ENCODE measurements at places on chromosomes 3 and 15.

DNA sequence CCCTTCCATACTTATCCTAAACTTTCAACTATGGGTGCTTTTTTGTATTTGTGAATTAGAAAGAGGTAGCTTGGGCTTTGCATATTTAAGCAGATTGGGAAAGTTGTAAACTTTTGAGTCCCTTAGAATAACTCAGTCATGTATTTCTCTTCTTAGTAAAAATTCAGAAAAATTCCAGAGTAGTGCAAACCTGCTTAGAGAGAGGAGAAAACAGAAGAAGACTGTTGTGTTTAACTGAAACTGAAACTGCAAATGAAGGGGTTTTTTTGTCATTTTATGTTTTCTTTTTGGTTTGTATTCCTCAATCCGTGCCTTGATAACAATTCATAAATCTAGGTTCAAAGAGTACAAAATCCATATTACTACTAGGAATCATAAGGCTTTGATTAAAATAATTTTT is 31.3 kb downstream of the CD200 start:
- no peak for DNase-seq

DNA sequence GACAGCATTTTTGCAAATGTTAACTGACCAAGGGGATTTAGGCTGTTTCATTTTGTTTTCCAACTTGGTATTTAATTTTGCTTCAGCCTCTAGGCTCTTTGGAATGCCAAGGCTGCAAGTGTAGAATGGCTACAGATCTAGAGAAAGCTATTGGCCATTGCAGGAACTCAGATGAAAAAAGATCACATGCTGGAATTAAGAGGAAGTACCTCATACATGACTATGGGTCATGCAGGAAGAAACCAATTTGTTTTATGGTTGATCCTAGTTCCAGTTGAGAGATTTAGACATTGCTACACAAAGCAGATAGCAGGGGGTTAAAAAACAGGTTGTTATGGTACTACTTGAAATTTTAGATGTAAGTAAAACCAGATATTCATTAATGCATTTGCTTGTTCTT is 12.7 kb upstream of the CLDN16 start:
- DNase-seq = no peak

- DNase-seq = no peak
Measured at GRCh38 chr3:11201251-11202019, 47.1 kb downstream of the HRH1 start.

GRCh38 chr3:52805270-52806039 is 10.9 kb downstream of the ITIH3 start:
- no peak for DNase-seq

DNA sequence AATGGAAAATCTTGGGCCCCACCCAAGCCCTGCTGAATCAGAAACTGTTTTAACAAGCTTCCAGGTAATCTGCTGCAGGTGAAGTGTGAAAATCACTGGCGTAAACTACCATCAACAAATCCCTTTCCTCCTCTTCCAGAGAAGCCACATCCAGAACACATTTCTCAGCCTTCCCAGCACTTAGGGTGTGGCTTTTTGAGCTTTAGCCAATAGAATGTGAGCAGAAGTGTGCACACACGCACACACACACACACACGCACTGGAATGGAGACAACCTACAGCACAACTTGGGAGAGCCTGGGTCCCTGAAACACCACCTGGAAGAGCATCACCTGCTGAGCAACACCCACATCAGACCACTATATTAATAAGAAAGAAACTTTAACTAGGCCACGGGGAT is 98.6 kb downstream of the OSBPL10 start:
- no peak for DNase-seq

DNA sequence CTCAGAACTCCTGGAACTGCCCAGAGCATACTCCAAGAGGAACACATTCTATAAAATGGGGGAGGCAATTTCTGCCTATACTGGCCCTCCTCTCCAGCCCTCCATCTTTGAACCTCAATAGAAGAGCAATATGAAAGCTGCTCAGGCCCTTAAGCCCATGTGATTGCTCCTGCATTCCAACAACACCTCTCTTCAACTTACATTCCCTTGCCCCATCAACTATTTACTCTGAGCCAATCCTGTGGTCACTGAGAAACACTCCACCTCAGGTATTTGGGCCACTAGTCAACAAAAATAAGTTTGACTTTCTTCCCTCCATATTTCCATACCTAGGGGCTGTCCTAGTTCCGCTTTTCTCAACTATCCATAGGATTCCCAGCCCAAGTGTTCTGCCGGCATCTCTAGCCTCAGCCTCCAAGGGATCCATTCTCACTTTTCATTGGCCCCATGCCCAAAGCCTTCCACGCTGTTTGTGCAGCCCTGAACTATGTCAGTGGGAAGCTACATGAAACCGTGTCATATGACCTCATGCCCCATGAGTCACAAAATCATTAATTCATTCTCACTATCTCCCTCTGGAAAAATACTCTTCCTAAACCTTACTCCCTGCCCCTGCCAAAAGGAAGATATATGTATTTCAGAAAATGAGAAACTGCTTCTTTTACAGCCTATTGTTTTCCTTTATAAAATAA is 61.6 kb downstream of the GJD2 start:
- no peak for DNase-seq

DNA sequence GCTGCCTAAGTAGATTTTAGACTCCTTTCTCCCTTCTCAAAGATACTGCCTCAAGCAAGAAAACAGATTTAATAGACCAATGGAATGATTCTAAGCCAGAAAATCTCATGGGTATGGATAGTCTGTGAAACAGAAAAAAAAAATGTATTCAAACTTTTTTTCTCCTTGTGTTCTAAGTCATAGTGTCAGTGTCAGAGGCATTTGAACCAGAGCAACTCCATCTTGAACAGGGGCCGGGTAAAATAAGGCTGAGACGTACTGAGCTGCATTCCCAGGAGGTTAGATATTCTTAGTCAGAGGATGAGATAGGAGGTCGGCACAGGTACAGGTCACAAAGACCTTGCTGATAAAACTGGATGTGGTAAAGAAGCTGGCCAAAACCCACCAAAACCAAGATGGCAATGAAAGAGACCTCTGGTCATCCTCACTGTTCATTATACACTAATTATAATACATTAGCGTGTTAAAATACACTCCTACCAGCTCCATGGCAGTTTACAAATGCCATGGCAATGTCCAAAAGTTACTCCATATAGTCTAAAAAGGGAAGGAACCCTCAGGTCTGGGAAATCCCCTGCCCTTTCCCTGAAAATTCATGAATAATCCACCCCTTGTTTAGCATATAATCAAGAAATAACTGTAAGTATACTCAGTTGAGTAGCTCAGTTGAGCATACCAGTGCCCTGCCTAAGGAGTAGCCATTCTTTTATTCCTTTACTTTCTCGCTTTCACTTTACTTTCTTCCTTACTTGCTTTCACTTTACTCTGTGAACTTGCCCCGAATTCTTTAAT is 72.8 kb upstream of the GOLGA8B start:
- no peak for DNase-seq

DNA sequence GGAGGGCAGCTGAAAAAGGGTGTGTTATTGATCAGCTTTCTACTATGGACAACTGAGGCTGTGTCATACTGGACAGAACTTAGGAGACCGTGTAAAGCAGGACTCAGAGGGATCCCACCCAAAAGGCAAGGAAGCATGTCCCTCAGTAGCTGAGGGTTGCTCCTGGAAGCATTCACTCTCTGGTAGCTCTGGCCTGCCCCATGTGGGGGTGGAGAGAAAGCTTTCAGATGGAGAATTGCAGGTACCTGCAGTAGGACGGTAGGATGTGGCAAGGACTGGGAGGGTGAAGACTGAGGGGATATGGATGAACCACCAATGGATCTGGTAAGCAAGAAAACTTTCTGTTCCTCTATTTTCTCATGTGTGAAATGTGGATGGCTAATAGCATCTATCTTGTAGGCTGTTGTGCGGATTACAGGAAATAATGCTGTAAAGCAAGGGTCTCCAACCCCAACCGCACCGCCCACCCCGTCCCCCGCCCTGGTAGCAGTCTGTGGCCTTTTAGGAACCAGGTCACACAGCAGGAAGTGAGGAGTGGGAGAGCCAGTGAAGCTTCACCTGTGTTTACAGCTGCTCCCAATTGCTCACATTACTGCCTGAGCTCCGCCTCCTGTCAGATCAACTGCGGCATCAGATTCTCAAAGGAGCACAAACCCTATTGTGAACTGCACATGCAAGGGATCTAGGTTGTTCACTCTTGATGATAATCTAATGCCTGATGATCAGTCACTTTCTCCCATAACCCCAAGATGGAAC is 157.7 kb upstream of the PROK2 start:
- DNase-seq = no peak

- DNase-seq = no peak
Measured at GRCh38 chr3:152817400-152817799, 17.5 kb upstream of the P2RY1 start.

DNA sequence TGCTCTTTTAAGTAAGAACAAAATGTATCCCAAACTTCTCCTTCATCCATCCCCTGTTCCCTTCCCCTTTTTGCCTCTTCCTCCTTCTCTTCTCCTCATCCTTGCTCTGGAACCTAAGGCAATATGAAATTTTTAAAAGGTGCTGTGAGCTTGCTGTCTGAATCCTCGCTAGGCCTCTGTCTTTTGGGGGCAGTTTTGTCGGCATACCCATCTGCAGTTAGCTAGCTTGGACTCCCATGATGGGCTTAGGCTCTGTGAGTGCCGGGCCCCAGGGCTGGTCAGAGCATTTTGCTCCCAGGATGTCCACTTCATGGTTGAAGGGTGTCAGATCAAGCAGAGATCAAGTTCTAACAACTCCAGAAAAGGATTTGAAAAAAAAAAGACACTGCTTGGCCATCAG is 18.6 kb downstream of the ZIC1 start:
- DNase-seq = no peak

DNA sequence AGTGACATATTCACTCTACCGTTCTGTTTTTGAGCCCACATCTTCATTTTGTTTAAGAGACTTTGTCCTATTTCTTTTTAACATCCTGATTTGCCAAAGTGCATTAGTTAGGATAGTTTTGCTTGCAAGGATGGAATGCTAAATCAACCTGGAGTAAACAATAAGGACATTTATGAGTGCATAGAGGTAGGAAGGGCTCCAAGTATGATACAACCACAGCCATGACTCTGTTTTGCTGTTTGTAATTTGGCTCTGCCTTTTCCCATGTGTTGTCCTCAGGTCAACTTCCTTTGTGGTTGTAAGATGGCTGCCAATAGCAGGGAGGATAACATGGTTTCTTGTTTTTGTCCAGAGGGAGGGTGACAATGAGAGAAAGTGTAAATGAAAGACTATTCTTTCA is 66.4 kb upstream of the GOLIM4 start:
- DNase-seq = no peak

- no peak for DNase-seq
Measured at GRCh38 chr3:122356402-122356801, 26.6 kb downstream of the MIX23 start.

- DNase-seq = no peak
Measured at GRCh38 chr3:141071681-141072260, 20.6 kb downstream of the SPSB4 start.

GRCh38 chr3:143163562-143164100 is 44.1 kb downstream of the CHST2 start:
- DNase-seq = no peak

GRCh38 chr3:153866901-153867300 is 254.3 kb upstream of the ARHGEF26 start:
- DNase-seq = no peak

DNA sequence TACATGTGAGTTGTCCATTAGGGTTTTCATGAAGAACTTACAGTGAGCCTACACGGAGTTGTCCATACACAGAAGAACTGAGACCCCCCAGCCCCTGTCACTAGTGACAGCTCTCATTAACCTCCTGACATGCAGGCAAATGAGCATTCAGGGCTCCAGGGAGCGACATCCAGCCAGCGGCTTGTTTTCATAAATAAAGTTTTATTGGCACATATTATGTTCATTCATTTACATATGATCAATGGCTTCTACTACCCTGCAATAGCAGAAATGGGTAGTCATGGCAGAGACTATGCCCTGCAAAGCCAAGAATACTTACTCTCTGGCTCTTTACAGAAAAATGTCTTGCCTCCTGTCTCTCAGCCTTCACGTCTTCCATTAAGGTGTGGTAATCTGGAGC is 553.5 kb downstream of the EDEM1 start:
- DNase-seq = no peak

DNA sequence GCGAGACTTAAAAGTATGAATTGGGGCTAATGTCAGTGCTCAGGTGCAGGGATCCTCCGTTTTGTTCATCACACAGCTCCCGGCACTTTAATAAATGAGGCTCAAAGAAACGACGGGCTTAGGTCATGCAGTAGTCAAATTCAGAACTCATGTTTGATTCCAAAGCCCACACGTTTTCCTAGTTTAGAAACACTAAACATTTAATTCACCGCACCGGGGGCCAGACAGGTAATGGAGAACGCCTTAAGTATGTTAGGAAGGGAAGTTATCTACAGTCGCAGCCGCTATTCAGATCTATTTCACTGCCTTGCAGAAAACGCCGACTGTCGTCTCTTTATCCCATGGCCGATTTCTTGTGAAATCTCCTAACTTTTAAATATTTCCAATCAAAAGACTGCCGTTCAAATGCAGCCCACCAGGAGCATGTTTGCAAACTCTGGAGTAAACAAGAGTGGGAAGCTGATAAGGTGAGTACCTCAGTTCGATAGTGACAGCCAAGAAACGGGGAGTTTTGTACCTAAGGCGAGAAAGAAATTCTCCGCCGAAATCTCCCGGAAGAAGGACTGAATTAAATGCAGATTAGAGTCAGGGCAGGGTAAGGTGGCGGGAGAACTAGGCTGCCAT is 569 bp downstream of the HIGD2B start:
- DNase-seq = no peak

DNA sequence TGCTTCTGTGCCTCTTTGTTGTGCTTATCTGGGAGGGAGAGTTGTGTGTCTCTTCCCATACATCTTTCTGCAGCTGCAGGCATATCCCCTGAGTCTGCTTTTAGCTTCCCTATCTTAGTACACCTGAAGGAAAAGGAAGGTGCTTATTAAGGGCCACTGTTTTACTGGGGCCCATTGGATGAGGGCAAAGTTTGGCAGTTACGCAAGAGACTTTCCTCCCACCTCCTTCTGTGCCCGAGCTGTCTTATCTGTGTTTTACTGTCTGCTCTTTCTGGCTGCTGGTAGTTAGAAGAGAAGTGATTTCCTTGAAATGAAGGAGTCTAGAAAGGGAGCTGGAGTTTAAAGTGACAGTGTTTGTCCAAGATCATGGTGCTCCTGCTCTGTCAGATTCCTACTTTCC is 66.5 kb downstream of the GABRG3 start:
- no peak for DNase-seq

- no peak for DNase-seq
Measured at GRCh38 chr3:16322189-16322588, 57.2 kb downstream of the OXNAD1 start.

- DNase-seq = no peak
Measured at GRCh38 chr3:4494895-4495264, 1.7 kb downstream of the ITPR1 start.

DNA sequence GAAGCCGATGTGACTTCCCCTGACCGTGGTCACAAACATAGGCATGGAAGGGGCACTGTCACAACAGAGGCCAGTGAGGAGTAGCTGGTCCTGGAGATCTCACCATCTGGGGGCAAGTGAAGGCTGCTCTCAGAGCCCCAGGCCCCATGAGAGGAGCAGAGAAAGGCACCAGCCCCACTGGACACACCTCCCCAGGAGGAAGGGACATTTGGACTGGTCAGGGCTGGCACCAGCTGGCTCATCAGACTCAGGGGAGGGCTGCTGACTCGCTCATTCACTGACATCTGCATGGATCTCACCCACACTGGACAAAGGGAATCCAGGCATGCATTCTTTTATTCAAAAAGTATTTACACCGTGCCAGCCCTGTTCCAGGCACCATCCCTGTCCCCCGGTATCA is 26.8 kb downstream of the ESYT3 start:
- no peak for DNase-seq

GRCh38 chr3:16253601-16254000 is 11.1 kb downstream of the DPH3 start:
- DNase-seq = no peak

Data from stimulated activated CD4-positive, alpha-beta T cell treated with anti-CD3 and anti-CD28 coated beads, Interleukin-1b, Interleukin-23, amount 100 ng/mL, for 1 hour (primary cell).